ENCODE measurements at places on chromosomes 4 and X.

- DNase-seq = no peak
Measured at GRCh38 chrX:68487924-68488323, 10.9 kb upstream of the YIPF6 start.

- DNase-seq = no peak
Measured at GRCh38 chr4:58274553-58274952, 1164.4 kb upstream of the IGFBP7 start.

DNA sequence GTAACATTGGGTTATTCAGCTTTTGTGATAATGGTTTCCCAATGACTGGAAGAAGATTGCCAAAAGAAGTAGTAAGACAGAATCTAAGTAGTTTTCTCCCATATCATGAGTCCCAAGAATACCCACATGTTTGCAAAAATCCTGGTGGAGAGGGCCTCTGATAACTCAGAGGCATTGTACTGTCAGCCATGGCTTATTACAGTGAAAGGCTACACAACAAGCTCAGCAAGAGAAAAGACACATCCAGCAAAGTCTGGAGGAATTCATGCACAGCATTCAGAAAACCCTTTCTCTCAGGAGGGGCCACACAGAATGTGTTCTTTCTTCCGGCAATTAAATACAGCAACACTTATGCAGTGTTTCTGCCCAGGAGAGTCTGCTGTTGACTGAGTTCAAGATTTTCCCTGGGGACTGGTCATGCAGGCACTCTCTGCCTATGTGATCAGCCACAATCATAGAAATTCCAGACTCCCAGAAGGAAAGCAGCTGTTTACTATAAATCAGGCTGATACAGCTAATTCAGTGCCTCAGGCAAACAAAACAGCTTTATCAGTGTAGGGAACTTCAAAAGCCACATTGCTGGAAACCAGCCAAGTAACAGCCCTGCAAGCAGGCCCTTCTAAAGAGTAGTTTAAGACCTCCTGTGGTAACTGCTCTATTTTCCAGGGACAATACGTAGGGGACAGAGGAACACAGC lies 937.1 kb downstream of the CCSER1 start:
- DNase-seq = no peak

DNA sequence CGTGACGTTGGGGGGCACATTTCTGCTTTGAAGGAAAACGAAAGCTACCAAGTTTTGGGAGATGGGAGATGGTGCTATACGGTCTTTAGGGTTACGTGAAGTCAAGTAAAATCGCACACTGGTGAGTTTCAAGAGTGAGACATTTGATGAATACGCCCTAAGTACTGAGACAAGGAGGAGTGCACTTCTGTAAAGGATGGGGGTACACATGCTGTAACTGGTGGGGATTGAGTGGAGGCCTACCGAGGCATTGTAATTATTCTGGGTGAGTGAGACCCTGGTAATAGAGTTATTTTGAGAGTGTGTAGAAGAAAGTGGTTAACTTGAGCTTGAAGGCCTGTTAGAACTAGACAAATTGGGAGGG lies 536 bp downstream of the SH3BGRL start:
- DNase-seq = no peak
